ENCODE measurements at places on chromosomes 3 and 15.
A peak's percentile ranks its signal among the peaks of the same experiment; 100 is the strongest.

GRCh38 chr3:58633157-58633865 lies 33.3 kb downstream of the FAM3D start:
- DNase-seq: no peak

DNA sequence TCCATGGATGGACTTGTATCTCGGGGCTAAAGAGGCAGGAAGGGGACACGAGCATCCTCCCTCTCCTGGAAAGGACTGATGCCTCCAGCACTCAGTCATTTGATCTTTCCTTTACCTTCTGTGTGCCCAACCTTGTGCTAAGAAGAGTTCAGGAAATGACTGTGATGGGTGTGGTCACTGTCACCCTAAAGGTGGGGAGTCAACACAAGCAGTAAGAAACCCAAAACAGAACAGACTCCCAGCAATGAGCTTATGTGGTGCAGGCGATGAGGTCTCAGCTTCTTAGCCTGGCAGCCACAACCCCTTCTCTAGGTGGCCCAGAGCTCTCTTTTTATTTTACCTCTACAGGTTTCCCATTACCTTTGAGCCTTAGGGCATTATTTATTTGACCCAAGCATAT lies 3.8 kb downstream of the MPI start:
- no peak for DNase-seq

DNA sequence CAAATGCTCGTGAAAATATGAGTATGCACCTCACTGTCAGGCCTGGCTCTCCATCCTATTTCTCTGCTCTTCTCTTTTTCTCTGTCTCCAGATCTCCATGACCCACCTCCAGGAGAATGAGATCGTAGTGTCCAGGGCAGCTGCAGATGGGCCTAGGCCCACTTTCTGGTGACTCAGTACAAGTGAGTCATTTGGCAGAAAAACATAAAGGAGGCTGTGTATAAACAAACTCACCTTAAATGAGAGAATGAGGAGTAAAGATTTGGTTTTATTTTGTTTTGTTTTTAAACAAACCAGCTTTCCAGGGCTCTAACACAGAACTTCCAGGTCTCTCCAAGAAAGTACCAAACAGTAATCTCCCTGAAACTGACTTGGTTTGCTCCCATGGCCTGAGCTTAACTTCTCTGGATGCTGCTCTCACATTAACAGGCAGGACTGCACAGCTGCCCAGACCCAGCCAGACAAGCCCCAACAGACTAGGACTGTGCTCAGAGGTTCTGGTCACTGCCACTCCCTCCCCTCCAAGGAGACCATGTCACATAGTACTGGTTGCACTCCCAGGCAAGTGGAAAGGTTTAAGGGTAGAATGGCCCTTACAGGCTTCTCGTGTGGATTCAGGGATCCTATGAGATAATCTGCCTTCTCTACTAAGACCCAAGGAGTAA lies 1.5 kb upstream of the HEG1 start:
- DNase-seq: no peak

DNA sequence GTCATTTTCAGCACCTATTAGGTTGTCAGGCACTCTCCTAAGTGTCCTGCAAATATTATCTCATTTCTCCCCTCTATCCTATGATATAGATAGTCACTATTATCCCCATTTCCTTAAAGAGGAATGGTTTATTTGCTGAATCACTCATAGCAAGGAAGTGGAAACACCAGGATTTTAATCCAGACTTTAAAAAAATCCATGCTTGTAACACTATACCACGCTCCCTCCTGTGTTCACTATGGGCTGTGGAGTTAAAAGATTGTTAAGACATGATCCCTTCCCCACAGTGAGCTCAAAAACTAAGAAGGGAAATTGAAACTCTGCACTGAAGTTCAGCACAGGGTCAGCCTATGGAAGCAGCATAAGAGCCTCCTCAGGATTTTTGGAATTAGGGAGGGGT lies 60.2 kb downstream of the TMEM39A start:
- no peak for DNase-seq

DNA sequence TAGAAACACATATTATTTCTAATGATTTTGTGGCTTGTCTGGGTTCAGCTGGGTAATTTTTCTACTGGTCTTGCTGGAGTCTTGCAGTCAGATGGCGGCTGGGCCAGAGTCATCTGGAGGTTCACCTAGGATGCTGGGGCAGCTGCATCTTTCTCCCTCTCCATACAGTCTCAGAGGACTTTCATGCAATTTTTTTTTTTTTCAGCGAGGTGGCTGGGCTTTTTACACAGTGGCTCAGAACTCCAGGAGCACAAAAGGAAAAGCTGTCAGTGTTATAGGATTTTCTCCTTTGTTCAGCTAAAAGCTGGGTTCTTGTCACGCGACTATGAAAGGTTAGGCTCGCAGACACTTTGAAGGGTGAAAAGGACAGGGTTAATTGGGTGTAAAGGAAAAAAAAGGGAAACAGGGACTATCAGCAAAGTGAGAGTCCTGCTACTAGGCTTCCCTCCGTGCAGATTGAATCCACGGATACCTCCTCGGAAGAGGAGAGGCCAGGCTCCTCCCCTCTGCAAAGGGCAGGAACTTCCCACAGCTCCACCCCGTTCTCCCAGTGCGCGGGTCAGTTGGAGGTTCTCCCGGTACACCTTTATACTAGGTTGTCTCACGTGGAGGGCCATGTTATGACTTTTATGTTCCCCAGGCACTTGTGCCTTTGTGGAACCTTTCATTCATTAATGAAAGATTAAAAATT lies 44.3 kb downstream of the ADGRG7 start:
- DNase-seq: peak; percentile 4

DNA sequence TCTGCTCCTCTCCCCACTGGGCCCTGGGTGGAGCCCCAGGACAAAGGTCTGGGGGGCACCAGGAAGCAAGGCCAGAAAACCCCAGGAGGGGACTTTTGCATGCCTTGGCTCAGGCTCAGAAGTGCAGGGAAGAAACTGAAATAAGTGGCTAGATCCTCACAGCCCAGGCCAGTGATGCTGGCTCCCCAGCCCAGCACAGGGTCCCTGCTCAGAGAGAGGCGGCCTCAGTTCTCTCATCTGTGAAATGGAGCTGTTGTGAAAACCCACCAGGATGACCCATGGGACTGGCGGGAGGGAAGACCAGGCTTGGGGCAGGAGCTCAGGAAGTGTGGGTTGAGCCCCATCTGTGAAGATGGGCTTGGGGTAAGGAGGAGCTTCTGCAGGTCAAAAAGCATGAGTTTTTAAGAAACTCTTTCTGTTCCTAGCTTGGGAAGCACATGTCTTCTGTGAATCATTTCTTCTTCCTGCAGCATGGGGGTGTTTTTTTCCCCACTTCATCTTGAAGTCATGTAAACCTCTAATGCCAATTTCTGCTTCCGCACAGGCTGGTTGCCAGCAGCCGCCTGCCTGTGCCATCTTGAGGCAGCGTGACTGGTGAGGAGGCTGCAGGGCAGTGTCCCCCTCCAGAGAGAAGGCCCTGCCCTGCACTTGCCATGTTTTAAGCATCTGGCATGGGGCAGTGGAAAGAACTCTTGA lies 118.6 kb downstream of the SMAD6 start:
- DNase-seq: no peak

GRCh38 chr3:189936201-189936945 lies 184.3 kb downstream of the P3H2 start:
- no peak for DNase-seq

DNA sequence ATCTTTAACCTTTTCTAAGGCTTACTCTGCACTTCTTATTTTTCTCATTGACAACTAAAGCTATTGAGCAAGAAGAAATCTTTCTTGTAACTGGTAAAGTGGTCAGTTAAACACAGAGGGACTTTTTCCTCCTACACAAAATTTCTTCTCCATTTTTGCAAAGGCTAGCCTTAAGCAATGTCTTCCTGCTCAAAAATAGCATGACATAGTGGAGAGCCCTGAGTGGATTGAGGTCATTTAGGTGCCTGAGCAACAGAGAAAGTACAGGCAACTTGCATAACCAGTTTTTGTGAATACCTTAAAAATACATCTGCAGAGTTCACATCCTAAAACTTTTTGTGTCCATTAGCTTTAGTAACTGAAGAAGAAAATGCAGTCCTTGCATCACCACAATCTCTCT lies 144.7 kb upstream of the TTC14 start:
- no peak for DNase-seq

GRCh38 chr3:68953816-68954444 lies 21.6 kb upstream of the TAFA4 start:
- no peak for DNase-seq

DNA sequence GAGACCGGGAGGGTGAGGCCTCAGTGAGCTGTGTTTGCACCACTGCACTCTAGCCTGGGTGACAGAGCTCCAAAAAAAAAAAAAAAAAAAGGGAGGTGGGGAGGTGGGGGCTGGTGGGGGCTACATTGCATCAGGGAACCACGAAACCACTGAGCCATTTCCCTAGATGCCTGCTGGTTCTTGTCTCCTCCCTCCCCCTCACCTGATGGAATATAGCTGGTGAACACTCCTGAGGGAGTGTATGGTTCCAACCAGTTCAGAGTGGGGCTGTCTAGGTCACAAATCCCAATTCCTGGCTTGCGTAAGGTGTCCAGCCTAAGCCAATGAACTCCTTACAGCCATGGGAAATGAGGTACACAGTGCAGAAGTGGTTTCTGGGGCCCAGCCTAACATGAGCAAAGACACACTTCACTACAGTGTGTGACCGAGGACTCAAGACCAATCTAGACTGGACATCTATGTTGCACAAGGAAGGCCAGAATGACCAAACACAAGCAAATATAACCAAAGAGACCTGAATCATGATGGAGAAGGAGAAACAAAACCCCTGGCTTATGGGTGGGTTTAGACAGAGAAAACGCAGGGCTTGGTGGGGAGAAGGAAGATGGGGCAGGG lies 39.1 kb upstream of the OSBPL11 start:
- DNase-seq: no peak

GRCh38 chr3:171522651-171523050 lies 62.4 kb upstream of the TNIK start:
- DNase-seq: no peak

DNA sequence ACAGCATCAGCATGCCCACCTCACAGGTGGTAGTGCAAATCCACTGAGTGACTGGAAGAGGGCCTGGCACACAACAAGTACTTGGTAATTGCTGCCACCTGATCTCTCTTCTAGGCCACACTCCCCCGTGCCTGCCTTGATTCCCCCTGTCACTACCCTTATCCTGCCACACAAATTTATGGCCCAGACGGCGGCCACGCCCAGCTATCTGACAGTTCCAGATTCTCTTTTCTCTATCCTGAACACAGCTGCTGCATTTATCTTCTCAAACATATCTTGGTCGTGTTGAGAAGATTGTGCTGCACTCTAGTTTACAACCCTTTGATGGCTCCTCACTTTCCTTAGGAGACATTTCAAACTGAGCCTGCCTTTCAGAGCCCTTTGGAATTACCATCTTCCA lies 585.2 kb downstream of the NTRK3 start:
- no peak for DNase-seq

GRCh38 chr3:81911221-81911620 lies 149.8 kb upstream of the GBE1 start:
- DNase-seq: no peak

DNA sequence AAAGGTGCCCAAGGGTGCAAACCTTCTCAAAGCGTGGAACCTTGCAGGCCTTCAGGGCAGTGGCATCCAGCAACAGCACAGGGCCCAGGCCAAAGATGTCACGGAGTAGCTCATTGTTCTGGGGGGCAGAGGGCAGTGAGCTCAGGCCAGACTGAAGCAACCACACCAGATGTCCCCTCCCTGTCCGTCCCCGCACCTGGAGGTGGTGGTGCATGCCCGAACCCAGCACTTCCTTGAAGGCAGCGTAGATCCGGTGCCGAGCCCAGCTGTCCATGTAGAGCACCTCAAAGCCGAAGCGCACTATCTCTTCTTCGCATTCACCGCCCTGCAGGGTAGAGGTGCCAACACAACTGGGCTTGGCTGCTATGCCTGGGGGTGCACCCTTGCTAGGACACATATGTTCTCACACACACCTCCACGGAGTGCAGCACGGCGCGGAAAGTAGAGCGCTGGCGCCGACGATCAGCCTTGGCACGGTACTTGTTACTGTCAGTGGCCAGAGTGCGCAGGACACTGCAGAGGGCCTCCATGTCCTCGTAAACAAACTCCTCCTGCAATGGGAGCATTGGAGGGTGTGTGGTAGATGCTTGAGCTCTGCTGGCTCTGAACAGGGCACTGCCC lies 3.7 kb downstream of the IFRD2 start:
- no peak for DNase-seq

DNA sequence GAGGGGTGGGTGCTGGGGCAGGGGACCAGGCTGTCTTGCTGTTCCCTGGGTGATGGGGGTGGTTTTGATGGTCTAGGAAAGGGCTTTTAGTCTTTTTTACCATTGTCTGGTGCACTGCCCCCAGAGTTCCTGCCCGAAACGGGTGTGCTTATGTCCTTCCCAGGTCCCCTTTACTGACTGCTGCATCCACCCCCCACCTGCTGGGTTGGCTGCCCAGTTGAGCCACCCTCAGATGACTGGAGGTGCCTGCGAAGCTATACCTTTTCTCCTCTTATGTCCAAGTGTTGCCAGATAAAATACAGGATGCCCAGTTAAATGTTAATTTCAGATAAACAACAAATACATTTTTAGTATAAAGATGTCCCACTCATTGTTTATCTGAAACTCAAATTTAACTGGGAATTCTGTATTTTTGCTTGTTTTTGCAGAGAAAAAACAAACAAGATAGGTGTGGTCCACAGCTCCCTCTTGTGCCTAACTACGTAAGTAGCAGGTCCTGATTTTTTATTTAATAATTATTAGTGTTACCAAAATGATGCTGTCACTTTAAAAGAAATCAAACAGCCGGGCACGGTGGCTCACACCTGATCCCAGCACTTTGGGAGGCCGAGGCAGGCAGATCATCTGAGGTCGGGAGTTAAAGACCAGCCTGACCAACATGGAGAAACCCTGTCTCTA lies 6.1 kb upstream of the RPP14 start:
- peak; percentile 15 for DNase-seq

- no peak for DNase-seq
Measured at GRCh38 chr15:89172921-89173320, 48.5 kb downstream of the RLBP1 start.
